ENCODE measurements at places on chromosomes 1 and 21.

DNA sequence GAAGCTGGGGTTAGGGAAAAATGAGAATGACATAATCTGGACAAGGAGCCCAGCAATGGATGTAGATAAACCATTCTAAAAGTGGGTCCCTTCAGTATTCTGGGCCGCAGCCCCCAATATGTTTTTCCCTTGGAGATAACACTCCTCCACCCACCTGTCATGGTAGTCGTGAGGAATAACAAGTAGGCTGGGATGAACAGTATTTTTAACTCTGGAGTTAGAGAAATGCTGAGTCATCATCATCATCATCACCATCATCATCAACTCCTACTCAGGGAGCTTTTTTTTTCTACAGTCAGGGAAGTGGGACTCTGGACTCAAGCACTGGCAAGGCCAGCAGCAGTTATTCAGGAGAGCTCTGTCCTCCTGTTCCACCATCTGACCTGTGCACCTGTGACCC, 12.8 kb downstream of the CADM3 start:
- no peak for DNase-seq

DNA sequence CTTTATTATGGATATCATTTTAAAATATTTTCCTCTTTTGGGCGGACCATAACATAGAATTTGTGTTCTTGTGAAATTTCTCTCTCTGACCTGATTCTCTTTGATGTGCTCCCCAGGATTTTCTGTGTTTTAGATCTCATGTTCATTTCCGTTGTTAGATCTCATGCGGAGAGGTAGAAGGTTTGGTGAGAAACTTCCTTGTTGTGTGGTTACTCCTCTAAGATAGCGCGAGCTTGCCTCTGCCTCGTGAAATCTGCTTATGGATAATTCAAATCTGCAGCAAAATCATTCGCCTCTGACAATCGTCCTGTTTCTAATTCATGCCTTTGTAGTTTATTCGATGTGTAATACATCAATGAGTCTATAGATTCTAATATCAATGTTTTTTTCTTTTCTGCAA, 580.4 kb downstream of the USP25 start:
- DNase-seq: no peak

DNA sequence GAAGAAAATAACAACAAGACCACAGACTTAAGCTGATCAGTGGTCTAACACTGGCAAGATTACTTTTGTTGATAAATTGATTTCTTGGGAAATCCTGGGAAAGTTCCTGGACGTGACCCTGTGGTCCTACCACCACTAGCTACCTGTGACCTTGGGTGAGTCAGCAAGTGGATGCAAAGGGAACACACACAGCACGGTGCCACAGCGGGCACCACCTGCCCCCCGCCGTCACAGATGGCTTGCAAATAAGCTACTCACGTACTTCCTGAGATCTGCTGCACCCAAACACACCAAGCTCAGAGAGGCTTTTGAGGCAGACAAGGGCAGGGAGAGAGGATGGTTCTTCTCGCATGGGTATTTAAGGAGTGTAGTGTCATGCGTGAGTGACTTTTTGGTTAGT, 12.7 kb downstream of the CFAP298 start:
- no peak for DNase-seq

DNA sequence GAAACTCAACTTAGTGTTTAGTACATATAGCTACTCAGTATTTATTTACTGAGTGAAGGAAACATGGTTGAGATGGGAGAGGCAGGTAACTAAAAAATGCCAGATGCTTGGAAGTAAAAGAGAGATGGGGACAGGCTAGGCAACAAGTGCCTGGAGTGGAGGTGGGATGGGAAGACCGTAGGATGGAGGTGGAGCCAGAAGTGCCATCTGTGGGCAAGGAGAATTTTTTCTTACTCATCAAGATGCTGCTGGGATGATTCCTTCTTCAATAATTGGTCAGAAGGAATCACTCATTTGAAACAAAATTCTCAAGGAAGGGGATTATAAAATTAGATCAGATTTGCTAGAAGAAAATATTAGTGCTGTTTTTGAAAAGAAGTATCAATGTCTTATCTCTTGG, 72.9 kb downstream of the IFI44 start:
- DNase-seq: no peak

GRCh38 chr1:111967067-111967690, 22.3 kb downstream of the KCND3 start:
- DNase-seq: no peak

- DNase-seq: no peak
These were observed 87.4 kb downstream of the EIF4G3 start for GRCh38 chr1:21089299-21089698.

GRCh38 chr1:3312898-3313575, 141.4 kb upstream of the ARHGEF16 start:
- peak; percentile 88 for DNase-seq

DNA sequence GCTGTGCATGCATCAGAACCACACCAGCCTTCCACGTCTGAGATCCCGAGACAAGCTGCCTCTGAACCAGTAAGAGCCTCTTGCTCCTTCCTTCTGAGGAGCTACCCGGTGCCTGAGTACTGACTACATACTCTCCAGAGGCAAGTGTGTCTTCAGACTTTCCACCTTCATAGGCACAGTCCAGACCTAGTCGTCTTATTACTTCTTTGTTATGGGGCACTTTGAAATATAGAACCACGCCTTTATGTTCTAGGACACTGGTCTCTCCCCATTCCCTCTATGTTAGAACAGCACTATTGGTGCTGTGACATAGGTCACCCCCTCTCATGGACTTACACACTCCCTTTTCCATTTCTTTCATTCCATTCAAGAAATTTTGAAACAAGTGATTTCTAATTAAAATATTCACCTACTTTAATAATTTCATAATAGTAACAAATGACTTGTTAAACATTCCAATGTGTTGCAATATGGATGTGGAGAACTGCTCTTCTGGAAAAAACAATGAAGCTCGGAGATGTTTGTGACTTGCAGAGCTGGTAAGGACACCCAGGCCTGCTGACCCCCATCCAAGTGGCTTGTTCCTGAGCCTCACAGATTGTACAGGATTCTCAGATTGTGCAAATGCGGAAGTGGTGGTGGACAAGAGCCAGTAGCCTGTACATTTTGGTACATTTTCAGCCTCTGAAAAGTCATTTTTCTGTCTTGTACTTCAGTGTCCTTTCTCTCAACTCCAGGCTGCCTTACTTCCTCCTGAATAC, 76.1 kb upstream of the SIPA1L2 start:
- no peak for DNase-seq

DNA sequence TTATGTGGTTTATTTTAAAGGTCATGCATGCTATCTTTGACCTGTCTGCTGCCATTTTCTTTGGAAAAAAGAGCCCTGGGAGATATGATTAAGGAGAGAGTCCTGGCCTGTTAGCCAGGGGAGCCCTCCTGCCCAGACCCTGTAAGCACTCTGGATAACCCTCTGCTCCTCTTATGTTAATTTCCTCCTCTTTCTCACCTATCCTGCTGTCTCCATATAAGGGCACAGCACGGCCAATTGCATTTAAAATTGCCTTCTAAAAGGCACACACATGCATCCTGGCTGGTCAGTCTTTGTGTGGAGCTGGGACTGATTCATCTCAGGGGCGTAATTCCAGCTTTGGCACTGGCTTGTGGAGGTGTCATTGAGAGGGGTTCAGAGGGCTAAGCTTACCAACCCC, 158.9 kb downstream of the ST6GALNAC5 start:
- DNase-seq: no peak

DNA sequence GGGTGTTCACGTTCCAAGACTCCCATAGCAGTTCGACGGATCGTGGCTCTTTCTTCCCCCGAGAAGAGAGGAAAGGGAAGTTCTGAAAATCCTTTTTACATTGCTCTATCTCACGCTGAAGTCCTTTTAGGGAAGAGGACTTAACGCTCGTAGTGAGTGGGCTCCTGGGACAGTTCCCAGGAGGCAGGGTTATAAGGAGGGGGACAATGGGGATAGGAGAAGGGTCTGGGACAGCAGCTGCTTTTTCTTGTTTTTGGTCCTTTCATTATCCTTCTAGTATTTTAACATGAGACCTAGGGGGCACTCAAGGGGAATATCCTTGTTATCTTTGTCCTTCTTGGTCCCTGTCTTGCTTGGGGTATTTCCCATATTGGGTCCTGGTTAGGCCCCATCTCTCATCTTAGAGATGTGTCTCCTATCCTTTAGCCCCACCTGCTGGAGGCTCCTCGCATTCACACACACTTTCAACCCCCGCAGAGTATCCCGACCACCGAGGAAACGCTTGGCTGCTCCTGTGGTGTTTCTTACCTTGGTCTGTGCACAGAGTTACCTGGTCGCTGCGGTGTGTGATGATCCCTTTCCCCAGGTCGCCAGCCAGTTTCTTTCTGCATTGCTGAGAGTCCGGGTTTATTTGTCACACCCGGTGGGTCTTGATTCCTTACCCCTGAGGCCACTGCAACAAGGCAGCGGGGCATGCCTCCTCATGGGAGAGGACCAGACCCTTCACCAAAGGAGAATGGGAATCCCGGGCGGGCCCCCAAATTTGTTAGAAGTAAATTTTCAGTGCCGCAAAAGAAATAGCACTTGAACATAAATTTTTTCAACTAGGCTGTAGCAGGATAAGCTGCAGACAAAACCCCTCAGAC, 29.7 kb downstream of the SCCPDH start:
- peak; percentile 78 for DNase-seq

DNA sequence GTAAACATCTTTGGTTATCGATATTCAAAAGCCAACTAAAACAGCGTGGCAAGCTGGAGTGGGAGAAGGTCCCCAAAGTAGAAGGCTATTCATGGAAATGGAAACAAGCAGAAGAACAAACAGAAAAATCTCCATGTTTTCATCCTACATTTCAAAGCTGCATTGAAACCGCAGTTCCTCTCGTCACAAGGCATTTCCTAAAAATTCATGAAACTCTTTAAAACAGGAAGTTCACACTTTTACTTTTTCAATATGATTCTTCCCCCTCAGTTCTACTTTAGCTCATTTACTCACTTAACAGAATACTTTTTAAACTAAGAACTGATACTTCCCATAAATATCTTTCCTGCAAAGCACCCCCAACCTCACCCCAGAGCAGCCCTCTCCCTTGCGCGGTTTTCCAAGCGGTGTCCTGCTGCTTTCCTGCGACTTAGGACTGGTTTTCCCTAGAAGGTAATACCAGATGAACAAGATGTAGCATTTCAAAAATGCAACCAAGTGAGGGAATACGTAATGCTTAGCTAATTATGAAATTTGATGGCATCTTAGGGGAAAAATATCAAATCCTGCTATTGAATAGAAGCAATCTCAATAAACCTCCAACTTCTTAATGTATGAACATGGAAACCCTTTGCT, 228.3 kb upstream of the PKN2 start:
- no peak for DNase-seq

GRCh38 chr1:21568006-21568746, 59.0 kb downstream of the ALPL start:
- no peak for DNase-seq

- no peak for DNase-seq
These were observed 233.9 kb downstream of the KIF26B start for GRCh38 chr1:245388687-245389086.

- DNase-seq: peak; percentile 6
These were observed 390.5 kb downstream of the ST6GALNAC3 start for GRCh38 chr1:76465030-76465429.

- no peak for DNase-seq
These were observed 66.6 kb downstream of the PIK3CD start for GRCh38 chr1:9718006-9718680.

- peak; percentile 16 for DNase-seq
These were observed 1.5 kb downstream of the CSDE1 start for GRCh38 chr1:114756009-114756892.

DNA sequence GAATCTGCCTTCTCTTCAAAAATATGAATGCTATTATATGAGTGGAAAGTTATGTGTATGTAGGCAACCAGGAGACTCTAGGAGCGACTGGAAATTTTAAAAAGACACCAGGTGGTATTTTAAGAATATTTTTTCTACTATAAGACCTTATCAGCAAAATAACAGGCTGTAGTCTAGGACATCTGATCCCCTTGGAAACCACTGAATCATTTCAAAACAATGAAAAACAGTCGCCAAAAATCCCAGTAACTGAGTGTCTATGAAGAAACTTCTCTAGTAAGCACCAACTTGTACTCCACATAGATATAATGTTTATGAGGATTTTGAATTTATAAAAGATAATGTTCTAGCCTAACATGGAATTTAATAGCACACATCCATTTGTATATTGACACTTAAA, 358.5 kb downstream of the GPATCH2 start:
- no peak for DNase-seq

GRCh38 chr1:199311478-199312262, 672.8 kb downstream of the PTPRC start:
- no peak for DNase-seq

GRCh38 chr21:24832961-24833360, 774.3 kb downstream of the MRPL39 start:
- DNase-seq: no peak

DNA sequence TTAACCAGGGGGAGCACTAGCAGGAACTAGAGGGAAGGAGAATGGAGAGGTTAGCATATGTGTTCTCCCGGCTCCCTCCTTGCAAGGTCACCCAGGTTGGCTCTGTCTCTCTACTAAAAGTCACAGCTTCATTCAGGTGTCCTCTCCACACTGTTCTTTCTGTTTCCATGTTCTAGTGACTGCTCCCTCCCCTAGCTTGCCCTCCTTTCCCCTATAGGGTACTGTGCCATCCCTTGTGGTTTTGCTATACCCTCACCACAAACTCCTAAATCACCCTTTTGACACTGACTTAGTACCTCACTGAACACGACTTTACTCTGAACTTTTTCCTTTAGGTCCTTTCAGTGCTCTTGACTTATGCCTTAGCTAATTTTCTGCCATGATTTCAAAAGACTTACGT, 389.3 kb downstream of the ST6GALNAC3 start:
- no peak for DNase-seq

DNA sequence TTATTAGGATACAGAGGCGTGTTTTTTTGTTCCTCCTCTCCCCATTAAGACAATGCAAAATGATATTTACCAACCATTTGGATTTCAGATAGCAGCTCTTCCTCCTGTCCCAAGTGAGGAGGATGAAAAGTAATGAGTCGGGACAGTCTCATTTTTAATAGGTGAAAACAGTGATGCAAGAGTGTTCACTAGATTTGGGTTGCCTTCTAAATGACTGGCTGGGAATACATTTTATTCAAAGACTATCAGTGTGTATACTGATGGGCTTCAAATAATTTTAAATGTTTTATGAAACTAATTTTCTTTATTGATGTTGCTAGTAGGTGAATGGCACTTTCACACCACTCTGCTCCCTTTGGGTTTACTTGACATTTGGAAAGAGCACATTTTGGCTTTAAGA, 2.1 kb downstream of the RCOR3 start:
- DNase-seq: no peak

DNA sequence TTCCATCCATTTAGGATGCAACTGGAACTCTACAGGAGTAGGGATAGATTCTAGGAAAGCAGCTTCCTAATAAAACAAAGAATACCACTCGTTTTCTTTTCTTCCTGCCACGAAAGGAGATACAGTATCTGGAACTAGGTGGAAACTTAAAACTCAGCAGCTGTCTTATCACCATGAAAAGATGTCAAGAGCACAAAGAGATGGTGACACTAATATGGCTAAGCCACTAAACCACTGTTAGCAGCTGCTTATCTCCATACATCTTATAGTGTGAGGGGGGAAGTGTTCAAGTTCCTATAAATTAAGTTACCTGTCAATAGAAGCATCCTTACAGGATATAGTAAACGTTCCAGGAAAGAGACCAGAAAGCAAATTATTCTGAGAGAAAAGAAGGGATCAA, 162.5 kb downstream of the TYW3 start:
- no peak for DNase-seq
